ENCODE measurements at places on chromosomes 7 and 10.

DNA sequence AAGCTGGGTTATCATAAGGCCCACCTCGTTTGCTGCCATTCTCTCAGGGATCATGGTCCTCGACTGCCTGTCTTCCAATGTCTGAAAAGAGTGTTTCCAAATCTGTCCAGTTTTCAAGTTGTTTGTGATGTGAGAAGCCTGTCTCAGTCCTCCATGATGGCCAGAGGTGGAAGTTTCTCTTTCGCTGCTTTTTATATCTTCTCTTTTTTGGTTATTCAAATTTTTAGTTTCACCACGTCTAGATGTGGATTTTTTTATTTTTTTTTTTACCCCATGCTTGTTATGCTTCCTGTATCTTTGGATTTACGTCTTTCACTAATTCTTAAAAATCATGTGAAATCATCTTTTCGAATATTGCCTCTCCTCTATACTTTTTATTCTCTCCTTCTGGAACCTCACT lies 6.1 kb upstream of the RBM33 start:
- no peak for DNase-seq

GRCh38 chr7:83643739-83644138 lies 5.2 kb downstream of the SEMA3E start:
- DNase-seq, result no peak

DNA sequence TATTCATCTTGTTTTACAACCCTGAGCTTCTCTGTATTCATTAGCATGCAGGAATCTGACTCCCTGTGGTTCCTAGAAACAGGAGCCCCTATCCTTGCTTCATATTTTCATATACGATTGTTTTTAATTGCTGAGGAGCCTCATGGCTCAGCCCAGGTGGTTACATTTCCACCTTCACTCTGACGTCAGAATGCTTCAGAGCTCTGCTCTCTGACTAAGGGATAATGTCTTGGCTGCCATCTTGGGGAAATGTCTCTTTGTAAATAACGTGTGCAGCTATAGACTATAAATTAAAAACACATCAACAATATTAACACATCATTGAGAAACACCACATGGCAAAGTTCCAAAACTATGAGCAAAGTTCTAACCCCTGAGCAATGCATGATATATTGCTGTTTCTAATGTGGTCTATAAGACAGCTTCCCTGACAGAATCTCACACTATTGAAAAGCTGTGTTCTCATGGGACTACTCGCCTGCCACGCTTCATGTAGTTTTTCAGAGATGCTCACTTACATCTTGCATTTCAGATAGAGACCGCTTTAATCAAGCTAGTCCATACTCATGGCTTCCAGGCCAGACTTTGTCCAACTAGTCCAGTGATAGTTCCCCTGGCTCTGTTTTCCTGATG lies 227.0 kb downstream of the SORCS3 start:
- no peak for DNase-seq

DNA sequence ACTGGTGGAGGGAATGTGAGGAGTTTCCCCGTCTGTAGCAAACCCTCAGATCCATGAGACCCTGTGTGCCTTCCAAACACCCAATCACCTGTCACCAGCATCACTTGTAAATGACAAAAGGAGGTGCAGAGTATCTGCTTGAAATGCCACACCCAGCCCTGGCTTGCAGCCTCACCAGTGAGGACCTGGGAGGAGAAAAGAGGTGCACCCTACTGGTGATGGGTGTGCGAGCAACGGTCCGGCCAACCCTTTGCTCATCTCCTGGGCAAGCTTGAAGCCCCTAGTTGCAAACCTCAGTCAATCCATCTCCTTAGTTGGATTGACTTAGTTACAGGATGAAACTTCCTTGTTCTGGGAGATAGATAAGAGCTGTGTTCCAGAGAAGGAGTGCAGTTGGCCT lies 62.4 kb upstream of the WAPL start:
- DNase-seq, result no peak

DNA sequence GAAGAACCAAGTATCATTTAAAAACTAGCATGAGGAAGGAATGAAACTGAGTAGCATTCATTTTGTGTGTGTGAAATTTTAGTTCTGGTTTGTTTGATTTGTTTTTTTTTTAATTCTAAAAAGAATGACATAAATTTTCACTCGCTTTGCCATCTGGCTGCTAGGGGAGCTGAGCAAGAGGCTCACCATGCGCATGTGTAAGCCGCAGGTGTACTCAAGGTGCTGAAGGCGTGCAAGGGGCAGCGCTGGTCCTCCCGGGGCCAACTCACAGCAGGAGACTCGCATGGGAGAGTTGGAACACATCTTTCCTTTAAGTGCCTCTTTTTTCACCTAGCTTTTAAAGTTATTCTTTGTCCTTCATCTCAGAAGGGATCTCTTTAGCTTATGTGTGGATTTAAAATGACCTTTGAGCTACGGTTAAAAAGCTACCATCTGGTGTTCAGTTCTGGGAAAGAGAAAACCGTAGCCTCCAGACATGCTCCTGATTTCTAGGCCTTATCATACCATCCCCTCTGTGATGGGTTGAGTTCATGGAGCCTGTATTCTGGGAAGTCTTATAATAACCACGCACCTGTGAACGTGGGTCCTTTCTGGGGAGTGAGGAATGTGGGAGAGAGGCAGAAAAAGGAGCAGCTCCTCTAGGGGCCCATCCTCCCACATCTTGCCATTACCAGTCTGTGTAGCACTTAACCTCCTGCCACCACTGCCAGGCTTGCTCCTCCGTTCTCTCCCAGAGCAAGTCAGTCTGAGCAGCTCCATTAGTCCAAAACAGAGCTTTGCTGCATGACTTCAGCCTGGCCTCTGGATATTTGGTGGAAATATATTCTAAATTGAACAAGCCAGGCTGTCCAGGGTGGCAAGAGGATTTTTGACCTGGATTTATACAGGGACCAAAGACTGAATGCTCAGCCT lies 61.9 kb downstream of the KLHDC10 start:
- no peak for DNase-seq

DNA sequence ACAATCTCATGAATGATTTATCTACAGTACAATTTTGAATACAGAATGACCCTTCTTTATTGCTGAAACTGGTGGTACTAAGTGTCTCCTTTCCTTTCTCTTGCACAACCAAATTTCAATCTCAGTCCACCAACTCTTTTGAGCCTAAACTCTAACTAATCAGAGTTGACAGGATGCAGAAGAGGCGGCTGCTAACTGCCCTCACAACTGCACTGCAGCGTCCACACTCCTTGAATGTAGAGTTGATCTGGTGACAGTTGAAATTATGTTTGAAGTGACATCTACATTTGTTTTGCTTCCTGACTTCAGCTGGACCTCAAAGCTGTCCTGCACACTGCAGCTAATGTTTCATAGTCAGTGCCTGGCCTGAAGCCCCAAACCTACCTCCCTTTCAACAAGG lies 139.6 kb downstream of the ZMYND11 start:
- no peak for DNase-seq

- no peak for DNase-seq
These were observed 173.6 kb upstream of the AKR1E2 start for GRCh38 chr10:4652111-4653010.
